ENCODE measurements at places on chromosomes 1 and 21. TPM values are rescaled to one million over a fixed set of nuclear protein-coding genes. Genes with fewer than 3 reads are reported as not detected.

DNA sequence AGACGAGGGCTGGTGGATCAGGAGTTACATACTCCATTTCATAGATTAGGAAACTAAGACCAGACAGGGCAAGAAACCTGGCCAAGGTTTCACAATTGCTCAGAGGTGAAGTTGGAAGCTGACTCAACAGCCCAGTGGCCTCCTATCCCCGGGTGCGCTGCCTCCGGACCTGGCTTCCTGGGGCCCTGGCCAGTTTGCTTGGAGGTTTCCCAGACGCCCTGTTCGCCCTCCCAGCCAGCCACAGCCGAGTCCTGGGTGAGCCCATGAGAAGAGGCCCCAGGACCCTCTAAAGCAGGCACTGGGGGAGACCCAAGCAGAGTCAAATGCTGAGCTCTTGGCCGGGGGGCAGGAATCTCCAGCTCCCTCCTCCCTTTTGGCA lies 180.1 kb downstream of the ZBTB18 start:
- no peaks in the 10 kb centered on the region for H3K4me1 ChIP-seq
- no peak for DNase-seq
- no peaks in the 10 kb centered on the region for H3K36me3 ChIP-seq
- no peak overlapping the region for H3K27ac ChIP-seq
- peaks cover 62% of the 10 kb centered on the region for H3K27me3 ChIP-seq

DNA sequence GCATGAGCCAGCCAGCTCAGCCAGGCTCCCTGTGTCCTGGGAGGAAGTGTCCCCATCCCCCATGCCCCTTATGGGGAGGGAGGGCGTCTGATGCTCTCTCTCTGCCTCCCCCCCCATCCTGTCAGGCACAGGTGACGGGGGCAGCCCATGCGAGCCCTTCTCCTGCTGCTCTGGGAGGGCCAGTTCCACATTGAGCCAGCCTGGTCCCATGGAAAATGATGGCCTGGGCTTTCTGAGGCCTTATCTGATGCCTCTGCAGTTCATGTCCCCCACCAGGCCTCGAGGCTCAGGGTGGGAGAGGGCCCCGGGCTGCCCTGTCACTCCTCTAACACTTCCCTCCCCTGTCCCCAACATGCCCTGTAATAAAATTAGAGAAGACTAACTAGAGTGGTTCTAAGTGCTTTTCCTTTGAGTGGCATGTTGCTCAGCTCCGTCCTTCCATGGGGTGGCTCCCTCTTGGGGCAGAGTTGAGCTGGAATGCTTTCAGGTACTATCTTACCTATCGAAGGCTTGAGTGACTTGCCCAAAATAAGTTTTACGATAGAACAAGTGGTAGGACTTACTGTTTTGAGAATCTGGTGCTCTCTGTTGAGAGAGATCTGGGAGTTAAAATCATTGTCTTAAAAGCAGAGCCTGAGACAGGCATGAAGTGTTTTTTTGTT lies 1.8 kb upstream of the MTFR1L start:
- H3K4me3 ChIP-seq: no peak overlapping the region
- peaks cover 11% of the 10 kb centered on the region for H3K36me3 ChIP-seq
- peak; percentile 54 for DNase-seq
- no peaks in the 10 kb centered on the region for H3K27me3 ChIP-seq

GRCh38 chr1:211920141-211920572 lies 89.6 kb upstream of the LPGAT1 start:
- peaks cover 4% of the 10 kb centered on the region for H3K27me3 ChIP-seq
- peaks cover 3% of the 10 kb centered on the region for H3K4me1 ChIP-seq
- no peak overlapping the region for H3K27ac ChIP-seq
- DNase-seq: no peak
- H3K36me3 ChIP-seq: no peaks in the 10 kb centered on the region

GRCh38 chr1:33337441-33337840 lies 16.5 kb upstream of the A3GALT2 start:
- peaks cover 6% of the 10 kb centered on the region for H3K4me1 ChIP-seq
- H3K27me3 ChIP-seq: no peaks in the 10 kb centered on the region
- H3K36me3 ChIP-seq: peaks cover 41% of the 10 kb centered on the region
- DNase-seq: no peak
- H3K27ac ChIP-seq: no peak overlapping the region

- no peak overlapping the region for H3K27ac ChIP-seq
- no peak overlapping the region for H3K4me3 ChIP-seq
- no peaks in the 10 kb centered on the region for H3K27me3 ChIP-seq
- no peaks in the 10 kb centered on the region for H3K4me1 ChIP-seq
These were observed 32.6 kb downstream of the CFH start for GRCh38 chr1:196684476-196684875.

DNA sequence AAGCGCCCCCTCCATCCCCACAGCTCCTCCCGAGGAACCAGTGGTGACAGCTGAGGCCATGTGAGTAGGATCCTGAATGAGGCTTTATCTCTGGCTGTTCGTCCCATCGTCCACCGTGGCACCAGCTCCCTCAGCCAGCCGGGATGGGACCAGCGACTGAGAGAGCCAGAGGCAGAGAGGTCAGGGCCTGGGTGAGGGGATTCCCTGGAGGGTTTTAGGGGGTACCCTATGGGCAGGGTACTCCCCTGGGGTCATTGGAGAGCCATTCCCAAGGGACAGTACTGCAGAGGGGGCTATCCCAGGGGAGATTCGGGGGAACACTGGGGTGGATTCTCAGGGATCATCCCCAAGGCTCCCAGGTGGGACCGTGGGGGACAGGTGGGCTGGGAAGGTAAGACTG lies 2.4 kb downstream of the TMEM125 start:
- H3K4me1 ChIP-seq: peaks cover 19% of the 10 kb centered on the region
- H3K27ac ChIP-seq: no peak overlapping the region
- H3K27me3 ChIP-seq: peaks cover 77% of the 10 kb centered on the region

DNA sequence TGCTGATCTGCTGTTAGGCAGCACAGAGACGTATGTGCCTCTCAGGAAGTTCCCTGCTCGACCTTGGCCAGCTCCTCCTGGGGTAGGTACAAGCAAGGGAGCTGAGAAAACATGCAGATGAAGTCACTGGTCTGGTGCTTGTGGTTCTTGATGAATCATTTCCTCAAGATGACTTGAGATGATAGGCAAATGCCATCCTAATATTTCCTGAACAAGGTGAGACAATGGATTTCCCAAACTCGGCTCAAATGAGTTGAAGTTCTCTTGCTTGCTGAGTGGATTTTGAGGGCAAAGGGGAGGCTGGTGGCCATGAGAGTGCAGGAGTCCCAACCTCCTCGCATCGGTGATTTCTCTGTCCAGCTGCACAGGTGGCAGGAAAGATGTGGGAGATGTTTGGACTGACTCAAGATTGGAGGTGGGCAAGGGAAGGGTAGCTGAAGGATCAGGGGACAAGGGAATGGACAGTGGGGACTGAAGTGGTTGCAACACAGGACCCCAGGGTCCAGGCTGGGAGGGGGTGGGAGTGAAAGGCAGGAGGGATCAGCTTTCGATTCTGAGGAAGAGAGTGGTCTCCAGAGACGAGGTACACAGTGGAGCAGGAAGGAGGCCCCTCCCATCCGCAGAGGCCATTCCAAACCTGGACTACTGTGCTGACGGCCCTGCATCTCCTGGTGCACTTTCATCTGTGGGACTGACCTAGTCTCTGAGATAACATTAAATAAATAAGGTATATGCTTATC lies 63.9 kb downstream of the CAPN2 start:
- no peaks in the 10 kb centered on the region for H3K27me3 ChIP-seq
- no peak overlapping the region for H3K4me3 ChIP-seq
- peaks cover 51% of the 10 kb centered on the region for H3K4me1 ChIP-seq
- peak; percentile 63 for DNase-seq
- H3K36me3 ChIP-seq: peaks cover 94% of the 10 kb centered on the region

DNA sequence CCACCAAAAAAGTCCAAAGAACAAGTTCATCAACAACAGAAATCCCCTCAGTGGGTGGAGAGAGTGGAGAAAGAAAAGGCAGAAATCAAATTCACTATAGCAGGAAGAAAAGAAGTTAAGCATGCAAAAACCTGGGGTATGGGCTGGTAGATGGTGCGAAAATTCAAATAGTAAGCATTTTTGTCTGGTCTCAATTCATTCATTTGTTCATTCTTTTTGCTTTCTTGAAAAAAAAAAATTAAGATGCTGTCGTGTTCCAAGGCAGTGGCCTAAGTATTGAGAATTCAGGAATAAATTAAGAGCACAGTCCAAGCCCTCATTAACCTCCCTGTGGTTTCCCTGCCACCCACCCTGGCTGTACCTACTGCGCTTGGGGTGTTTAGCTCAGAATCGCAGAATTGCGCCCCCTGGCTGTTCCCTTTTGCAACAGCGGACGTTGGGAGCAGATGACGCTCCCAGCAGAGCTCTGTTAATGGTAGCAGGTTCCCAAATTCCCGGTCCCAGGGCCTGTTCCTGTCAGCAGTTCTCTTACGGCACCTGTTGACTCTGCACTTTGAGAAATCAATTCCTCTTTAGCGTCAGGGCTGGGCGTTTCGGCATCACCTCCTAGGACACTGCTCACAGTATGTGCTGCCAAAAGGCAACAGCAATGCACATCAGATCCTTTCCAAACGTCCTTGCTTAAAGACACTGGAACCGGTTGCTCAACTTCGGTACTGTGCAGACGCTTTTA lies 34.0 kb upstream of the SSX2IP start:
- no peak overlapping the region for H3K4me3 ChIP-seq
- peak; percentile 78 for DNase-seq
- no peaks in the 10 kb centered on the region for H3K27me3 ChIP-seq

DNA sequence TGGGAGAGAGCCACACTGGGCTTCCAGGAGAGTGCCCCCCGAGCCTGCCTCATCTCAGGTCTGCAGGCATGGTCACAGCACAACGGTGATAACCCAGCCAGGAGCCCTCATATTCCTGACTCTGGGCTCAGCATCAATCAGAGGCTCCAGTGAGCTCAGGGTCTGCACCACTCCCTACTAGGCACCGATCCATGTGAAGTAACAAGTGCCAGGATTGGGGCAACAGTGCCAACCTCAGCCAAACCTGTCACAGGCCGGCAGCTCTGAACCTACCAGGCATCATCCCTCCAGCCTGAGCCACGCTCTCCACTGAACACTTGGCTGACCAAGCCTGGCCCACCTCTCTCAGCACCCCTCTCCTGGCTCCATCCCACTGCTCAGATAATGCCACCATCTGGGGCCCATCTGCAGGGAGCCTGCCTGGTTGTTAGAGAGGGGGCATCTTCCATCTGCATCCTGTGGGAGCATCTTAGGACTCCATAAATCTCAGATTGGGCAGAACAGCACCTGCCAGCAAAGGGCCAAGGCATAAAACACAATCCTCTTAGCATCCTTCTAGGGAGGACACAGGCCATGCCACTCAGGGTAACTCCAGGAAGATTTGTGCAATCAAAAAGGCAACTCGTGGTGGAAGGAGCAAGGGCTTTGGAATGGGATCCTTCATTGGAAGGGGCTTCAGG lies 213.7 kb upstream of the CSF3R start:
- no peaks in the 10 kb centered on the region for H3K36me3 ChIP-seq
- H3K27me3 ChIP-seq: peaks cover 4% of the 10 kb centered on the region
- no peaks in the 10 kb centered on the region for H3K4me1 ChIP-seq

GRCh38 chr1:64823691-64824476 lies 79.0 kb downstream of the RAVER2 start:
- no peaks in the 10 kb centered on the region for H3K27me3 ChIP-seq
- DNase-seq: peak; percentile 83
- no peak overlapping the region for H3K27ac ChIP-seq
- no peaks in the 10 kb centered on the region for H3K36me3 ChIP-seq
- H3K4me1 ChIP-seq: no peaks in the 10 kb centered on the region

DNA sequence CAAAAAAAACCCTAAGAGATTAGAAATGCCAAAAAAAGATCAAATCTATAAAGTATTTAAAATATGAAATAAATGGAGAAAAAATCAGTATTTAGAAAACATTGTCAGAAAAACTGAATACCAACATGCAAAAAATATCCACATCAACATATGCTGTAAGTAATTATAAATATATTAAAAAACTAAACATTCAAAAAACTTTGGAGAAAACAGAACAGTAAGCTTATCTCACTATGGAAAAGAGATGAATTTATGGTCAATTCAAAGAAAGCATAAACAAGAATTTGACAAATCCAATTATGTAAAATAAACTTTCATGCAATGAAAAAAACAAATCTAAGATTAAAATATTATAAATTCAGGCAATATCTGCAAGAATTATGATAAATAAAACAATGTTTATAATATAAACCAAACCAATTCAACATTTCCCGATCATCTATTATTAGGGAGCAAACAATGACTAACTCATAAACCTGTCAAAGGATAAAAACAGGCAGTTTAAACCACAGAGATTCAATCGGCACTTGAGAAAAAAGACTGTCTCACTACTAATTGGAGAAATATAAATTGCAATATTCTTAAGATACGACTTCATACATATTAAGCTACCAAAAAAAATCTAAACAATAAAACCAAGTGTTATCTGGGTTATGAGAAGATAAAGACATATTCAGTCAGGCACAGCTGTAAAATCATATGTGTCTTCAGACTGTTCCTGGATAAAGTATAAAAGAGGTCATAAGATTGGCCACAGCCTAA lies 21.8 kb downstream of the EYA3 start:
- H3K4me3 ChIP-seq: no peak overlapping the region
- no peaks in the 10 kb centered on the region for H3K27me3 ChIP-seq
- H3K36me3 ChIP-seq: peaks cover 11% of the 10 kb centered on the region
- H3K27ac ChIP-seq: peak overlapping the region; percentile 73
- H3K4me1 ChIP-seq: peaks cover 21% of the 10 kb centered on the region

GRCh38 chr21:44953628-44954021 lies 13.8 kb downstream of the SLX9 start:
- DNase-seq: no peak
- no peaks in the 10 kb centered on the region for H3K27me3 ChIP-seq
- no peak overlapping the region for H3K27ac ChIP-seq

DNA sequence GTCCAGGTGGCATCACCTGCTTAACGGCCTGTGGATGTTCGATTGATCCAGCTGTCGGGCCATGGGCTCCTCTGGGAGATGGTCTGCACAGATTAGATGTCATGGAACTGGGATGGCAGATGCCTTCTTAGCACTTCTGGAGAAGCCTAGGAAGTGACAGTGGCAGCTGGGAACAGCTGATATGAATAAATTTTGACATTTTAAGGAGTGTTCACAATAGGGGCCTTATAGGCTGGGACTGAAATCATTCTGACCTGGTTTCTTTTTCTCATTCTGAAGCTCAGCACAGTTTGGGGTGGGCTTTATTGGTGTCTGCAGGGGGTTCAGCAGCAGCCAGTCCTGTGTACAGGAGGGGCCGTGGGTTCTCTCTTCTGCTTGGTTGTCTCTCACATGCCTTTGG lies 175.3 kb downstream of the CACNA1E start:
- H3K27ac ChIP-seq: no peak overlapping the region
- no peaks in the 10 kb centered on the region for H3K36me3 ChIP-seq
- DNase-seq: no peak
- H3K4me3 ChIP-seq: no peak overlapping the region
- H3K4me1 ChIP-seq: no peaks in the 10 kb centered on the region

ANXA9 gene
- total RNA-seq: 0.96 TPM

C8A gene
- 0.09 TPM for total RNA-seq

SPRR2A gene
- not detected for total RNA-seq

SPRR5 gene
- not detected for total RNA-seq

ATP13A2 gene
- 56.3 TPM for total RNA-seq

CFAP74 gene
- not detected for total RNA-seq

SORT1 gene
- total RNA-seq: 110 TPM

MCM3AP gene
- 154 TPM for total RNA-seq

DDI2 gene
- total RNA-seq: 50.1 TPM

SCAMP3 gene
- total RNA-seq: 111 TPM

LRIG2 gene
- total RNA-seq: 13.7 TPM

LENEP gene
- total RNA-seq: not detected

CD5L gene
- not detected for total RNA-seq
